T-cell (primary cell): ENCODE measurements at places on chromosomes 12 and 14. TPM values are rescaled to one million over a fixed set of nuclear protein-coding genes. Genes with fewer than 3 reads are reported as not detected.

GRCh38 chr14:63504648-63505047 lies 38.5 kb downstream of the PPP2R5E start:
- no peak for DNase-seq

DNA sequence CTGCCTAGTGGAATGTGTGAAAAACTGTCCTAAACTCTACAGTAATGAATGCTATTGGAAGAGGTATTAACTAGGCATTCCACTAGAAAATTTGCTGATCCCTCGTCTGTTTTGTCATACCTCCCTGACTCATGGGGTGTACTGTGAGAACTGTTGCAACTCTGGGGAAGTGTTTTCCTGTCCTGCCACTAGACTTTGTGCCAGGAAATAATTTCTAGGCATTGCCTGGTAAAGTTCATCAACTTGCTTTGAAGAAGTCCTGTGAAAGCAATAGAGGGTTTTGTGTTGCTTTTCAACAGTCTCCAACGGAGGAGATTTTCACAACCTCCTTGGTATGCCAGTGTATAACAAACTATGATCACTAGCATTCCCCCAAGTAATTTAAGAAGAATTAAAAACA lies 139.9 kb downstream of the AKAP6 start:
- DNase-seq, result no peak

DNA sequence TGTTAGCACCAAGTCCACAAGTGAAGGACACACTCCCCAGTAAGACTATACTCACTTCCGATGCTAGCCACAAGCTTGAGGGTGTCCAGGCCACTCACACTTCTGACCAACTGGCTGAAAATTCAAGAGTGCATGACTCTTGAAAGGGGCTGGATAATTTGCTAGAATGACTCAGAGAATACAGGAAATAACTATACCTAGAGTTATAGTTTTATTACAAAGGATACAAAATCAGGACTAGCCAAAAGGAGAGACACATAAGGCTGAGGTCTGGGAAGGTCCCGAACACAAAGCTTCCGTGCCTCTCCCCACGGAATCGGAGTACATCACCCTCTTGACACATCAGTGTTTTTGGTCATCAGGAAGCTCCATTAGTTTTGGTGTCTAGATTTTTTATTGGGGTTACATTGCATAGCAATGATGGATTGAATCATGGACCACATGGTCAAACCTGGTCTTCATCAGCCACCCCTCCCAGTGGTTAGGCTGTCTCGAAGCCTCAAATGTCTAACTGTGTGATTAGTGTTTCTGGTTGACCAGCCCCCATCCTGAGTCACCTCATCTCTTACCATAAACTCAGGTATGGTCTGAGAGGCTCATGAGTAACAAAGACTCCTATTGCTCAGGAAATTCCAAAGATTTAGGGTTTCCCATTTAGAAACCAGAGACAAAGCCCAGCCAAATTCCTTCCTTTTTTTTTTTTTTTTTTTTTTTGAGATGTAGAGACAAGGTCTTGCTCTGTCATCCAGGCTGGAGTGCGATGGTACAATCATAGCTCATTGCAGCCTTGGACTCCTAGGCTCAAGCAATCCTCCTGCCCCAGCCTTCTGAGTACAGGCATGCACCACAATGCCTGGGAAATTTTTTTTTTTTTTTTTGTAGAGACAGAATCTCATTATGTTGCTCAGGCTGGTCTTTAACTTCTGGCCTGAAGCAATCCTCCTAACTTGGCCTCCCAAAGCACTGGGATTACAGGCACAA lies 472.0 kb upstream of the TBX3 start:
- no peak for DNase-seq

DNA sequence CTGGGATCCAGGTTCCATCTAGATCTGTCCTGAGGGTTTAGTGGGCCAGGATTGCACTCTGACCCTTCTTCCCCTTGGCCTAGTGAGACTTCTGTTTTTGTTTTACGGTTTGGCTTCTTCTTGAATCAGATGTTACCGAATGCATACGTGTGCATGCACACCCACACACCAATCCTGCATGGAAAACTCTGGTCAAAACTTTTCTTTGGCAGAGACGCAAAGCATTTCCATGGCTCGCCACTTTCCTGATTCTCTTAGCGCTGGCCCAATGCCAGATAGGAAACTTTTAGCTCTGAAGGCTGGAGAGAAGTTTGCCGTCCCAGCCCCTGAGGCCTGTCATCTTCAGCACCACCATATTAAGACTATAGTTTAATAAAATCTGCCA lies 67.4 kb upstream of the ACTN1 start:
- no peak for DNase-seq

The GPR135 gene
- total RNA-seq, result 2.1 TPM

DNA sequence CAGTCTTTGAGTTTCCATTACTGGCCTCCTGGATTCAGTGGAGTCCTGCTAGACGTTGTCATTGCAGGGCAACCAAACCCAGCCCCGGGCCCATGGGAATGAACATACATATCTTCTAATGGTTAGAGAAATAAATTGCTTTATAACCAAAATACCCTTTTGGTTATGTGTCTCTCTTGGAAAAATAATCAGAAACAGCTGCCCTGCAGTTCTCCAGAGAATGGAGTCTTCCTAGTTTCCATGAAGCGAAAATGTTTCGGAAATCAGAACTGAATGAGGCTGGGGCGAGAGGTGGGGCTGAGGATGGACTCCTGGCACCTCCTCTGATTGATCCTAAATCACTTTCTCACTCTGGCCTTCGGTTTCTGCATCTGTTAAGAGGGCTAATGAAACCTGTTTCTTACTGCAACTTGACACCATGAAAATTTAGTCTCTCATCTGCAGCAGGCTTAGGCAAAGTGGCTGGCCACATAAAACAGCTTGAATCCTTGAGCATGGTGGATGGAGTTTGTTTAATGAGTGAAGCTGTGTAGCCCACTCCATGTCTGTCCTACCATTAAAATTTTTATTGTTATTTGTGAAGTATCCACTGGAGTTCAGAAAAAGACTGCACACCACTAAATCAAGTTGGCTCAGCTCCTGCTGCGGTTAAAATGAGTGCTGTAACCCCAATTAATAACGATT lies 198.9 kb downstream of the CACNA1C start:
- no peak for DNase-seq

The CFAP54 gene
- 0.93 TPM for total RNA-seq

DNA sequence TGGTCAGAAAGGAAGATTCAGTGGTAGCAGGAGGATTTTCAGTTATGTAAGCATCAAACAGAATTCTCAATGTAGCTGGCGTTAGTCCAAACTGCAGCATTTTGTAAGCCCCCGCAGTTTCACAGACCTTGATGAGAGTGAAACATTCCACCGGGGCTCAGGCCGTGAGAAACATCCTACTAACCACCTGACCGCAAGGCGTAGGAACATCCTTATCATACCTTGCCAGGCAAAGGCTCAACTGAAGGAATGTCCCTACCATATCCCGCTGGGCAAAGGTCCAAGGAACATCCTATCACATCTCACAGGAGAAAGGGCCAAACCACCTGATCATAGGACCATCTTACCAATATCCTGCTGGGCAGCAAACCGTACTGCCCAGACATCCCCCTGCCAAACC lies 624.8 kb upstream of the TMEM132C start:
- DNase-seq, result no peak

DNA sequence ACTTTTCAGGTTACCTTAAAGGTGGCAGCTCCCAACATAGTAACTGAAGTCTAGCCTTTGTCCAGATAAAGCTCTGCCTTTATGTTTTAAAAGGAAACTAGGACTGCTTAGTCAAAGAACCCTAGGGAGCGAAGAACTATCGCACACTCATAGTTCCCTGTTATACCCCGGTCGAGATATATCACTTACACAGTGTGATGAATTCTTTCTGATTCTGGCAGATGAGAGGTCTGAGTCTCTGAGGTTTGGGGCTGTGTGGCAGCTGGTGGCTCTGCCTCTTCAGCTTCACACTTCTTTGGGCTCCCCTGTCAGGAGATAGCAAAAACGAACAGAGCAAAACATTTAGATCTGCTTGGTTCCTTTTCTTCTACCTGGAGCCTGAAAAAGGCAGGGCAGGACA lies 17.0 kb downstream of the ACIN1 start:
- no peak for DNase-seq
